ENCODE measurements at places on chromosomes 12 and 14.
A peak's percentile ranks its signal among the peaks of the same experiment; 100 is the strongest.

DNA sequence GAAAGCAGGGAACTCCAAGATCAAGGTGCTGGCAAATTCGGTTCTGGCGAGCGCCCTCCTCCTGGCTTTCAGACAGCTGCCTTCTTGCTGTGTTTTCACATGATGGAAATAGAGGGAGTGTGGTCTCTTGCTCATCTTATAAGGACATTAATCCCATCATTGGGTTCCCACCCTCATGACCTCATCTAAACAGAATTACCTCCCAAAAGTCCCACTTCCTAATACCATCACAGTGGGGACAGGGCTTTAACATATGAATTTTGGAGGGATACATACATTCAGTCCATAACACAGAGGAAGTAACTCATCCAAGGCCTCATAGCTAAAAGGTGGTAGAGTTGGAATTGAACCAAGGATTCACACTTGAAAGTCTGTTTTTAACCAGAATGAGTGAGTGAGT lies 28.6 kb downstream of the DYRK2 start:
- no peak for DNase-seq

GRCh38 chr14:94907626-94908261 lies 137.8 kb upstream of the GSC start:
- no peak for DNase-seq

DNA sequence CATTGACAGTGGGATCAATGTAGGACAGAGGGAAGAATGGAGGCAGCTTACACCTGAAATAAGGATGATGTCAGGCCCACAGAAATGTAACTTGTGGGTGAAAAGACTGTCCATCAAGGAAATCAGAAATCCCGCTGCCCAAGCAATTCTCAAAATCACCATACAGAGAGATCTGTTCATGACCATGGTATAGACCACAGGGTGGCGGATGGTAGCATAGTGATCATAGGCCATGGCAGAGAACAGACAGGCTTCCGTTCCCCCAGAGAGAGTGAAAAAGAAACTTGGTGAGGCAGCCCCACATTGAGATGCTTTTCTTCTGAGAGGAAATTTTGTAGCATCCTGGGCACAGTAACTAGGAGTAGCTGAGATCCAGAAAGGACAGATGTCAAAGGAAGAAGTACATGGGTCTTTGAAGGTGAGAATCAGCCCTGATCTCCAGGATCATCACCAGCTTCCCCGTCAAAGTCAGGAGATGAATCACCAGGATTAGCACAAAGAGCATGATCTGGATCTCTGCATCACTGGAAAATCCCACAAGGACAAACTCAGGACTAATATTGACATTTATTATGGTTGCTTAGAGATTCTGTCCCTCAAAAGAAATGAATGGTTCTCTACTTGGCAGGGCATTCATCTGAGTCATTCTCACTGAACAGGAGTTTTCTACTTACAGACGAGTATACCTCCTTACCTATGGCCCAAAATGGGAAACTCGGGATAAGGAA lies 5.5 kb upstream of the ZNF641 start:
- DNase-seq = peak; percentile 64

DNA sequence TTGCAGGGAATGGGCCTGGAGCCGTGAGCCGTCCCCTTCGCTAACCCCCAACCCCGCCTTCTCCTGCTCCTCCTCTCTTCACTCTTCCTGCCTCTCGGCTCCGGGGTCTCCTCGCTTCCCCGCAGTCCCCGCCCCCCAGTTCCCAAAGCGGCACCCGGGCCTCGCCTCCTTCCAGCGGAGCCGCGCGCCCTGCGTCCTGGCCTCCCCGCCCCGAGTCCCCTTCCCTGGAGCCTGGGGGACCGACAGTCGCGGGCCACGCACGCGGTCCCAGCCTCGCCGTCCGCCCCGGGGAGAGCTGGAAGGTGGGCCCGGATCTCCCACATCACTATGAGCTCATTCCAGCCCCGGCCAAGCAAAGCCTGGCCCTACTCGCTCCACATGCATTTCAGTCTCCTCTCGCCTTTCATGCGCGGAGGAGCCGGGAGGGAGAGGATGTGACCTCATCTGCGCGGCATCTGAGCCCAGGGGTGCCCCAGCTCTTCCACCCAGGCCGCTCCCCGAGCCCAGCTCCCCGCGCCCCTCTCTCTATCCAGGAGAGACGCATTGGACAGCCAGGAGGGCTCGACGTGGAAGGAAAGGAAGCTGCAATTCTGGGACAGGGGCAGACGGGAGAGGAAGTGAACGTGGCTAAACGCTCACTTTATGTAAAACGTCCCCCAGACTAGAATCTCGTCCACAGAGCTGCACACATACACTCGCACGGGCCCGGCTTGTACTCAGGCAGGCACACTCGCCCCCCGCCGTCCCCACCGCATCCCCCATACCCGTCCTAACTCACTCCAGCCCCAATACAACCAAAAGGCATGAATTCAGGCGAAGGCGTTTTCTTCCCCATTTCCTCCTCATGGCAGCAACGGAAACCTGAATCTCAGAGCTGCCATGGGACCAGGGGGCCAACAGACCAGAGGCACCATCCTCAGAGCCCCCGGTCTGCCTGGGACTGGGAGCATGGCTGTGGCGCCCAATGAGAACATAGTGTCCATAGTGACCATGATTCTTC lies 108.7 kb upstream of the CCND2 start:
- DNase-seq = no peak

GRCh38 chr14:96960598-96961116 lies 163.5 kb downstream of the VRK1 start:
- DNase-seq = no peak

GRCh38 chr12:27277846-27278260 lies 33.8 kb downstream of the STK38L start:
- DNase-seq = no peak
